ENCODE measurements at places on chromosomes 7 and 10.
A peak's percentile ranks its signal among the peaks of the same experiment; 100 is the strongest.

DNA sequence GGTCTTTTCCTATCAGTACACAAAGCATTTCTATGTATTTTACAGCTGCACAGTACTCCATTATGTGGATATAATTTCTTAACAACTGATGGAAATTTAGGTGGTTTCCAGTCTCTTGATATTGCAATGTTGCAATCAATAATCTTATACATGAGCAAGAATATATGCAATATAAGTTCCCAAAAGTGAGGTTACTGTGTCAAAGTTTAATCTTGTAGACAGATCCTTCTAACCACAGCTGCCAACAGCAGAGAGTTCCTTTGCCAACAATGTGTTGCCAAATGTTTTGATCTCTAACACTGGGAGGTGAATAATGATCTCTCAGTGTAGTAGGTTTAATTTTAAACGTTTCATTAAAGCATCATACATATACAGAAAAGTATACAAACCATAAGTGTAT is 54.5 kb downstream of the CUL2 start:
- DNase-seq: no peak

GRCh38 chr10:113068178-113068890 is 118.3 kb downstream of the TCF7L2 start:
- no peak for DNase-seq

DNA sequence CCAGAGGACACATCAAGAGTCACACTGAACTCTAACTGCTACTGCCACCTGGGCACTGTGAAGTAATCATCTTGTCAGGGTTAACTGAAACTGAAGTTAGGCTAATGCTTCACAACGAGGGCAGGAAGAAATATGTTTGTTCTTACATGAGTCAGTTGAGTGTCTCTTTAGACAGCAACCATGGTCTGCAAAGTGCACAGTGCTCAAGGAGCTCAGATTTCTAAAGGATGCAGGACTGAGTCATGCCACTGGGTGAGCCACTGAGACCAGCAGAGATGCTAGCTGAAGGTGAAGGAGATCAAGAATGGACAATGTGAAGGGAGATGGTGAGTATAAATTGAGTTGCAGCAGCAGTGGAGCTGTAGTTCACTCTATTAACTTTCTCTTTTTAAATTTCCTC is 76.0 kb upstream of the CTTNBP2 start:
- no peak for DNase-seq

- no peak for DNase-seq
These were observed 156.3 kb downstream of the POLR1F start for GRCh38 chr7:19552576-19552975.

DNA sequence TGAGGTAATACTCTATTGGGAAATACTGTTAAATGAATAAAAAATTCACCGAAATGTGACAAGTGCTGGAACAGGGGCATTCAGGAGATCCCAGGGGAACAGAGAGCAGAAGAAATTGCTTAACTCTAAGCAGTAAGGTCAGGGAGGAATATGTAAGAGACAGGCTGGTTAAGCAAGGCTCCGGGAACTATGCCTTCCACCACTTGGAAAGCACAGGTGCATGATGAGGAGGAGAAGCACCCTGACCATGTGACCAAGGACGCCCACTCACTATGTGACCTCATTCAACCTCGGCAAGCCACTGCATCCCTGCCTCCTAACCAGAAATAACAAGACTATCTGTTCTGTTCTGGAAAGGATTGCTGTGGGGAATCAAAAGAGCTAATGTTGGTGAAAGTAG is 218.4 kb downstream of the ELMO1 start:
- DNase-seq: no peak

DNA sequence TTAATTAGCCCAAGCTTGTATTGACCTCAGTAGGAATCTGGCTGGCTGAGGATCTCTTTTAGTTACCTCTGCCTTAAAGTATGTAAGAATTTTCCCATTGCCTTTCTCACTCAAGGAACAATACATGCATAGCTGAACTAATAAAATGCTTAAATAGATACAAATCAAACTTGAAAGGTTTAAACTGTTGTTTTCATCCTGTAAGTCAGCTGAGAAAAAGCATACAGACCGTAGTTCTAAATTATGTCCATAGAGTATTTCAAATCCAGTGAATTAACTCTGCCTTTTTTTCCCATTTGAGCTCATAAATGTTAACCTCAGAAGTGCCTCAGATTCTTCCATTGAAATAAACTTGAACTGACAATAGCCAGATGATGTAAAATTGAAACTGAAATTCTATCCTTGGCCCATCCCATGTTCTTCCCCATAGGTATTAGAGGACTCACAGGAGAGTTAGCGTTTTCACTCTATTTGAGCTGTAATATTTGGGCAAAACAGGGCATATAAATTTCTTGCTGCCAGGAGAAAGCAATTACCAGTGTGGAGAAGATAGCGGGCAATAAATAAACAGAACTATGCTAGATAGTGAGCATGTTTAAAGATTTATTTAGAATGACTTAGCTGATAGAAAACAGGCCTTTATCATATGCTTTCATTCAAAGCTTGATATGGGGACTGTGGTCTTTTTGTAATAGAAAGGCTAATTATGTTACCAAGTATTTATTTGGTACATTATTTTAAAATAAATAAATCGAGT is 163.7 kb downstream of the WNT2 start:
- no peak for DNase-seq

DNA sequence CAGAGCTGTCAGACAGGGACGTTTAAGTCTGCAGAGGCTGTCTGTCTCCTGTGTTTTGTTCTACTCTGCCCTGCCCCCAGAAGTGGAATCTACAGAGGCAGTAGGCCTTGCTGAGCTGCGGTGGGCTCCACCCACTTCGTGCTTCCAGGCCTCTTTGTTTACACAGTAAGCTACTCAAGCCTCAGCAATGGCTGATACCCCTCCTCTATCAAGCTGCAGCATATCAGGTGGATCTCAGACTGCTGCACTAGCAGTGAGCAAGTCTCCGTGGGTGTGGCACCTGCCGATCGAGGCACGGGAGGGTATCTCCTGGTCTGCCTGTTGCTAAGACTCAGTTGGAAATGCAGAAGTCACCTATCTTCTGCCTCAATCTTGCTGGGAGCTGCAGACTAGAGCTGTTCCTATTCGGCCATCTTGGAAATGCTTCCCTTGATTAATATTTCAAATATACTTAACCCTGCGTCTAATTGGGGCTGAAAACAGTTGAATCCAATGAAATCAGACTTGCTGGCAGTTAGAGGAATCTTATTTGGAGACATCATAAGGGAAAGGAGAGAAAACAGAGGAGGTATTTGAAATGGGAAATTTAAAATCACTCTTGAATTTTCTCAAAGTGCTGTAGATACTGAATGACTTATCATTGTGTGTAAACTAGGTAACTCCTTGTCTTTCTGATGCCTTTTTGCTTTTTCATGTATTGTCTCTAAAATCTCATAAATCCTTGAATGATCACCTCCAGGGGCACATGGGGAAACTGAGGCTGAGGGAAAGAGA is 13.8 kb upstream of the CYP3A5 start:
- peak; percentile 4 for DNase-seq

DNA sequence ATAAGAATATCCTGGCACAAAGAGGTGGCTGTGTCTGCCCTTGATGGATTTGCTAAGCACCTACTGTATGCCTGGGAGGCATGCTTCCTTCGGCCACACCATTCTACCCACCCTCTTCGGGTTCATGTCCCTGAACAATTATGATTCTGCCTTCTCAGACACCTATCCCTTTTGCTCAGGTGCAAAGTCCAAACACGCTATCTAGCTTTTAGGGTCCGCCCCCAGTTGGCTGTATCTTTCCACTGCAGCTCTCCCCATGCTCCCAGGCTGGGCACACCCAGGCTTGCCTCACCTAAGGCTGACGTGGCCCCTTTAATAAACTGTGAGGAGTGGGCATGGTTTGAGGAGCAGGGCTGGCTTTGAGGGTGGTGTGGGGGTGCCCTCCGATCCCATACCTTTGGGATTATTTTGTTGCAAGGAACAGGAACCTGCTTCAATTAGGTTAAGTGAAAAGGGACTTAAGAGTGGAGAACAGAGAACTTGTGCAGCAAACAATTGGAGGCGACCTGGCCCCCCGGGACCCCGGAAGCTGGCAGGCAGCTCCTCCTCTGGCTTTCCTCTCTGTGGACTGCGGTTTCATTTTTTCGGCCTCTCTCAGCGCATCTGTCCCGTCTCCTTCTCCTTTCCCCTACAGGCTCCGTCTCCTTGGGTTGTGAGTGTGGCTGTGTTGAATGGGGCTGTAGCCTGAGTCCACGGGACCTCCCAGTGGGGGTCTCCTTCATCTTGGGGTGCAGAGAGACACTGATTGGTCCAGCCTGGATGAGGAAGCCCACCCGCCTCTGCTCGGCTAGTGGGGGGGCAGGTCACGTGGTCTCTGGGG is 3.8 kb downstream of the CLIP2 start:
- DNase-seq: no peak

DNA sequence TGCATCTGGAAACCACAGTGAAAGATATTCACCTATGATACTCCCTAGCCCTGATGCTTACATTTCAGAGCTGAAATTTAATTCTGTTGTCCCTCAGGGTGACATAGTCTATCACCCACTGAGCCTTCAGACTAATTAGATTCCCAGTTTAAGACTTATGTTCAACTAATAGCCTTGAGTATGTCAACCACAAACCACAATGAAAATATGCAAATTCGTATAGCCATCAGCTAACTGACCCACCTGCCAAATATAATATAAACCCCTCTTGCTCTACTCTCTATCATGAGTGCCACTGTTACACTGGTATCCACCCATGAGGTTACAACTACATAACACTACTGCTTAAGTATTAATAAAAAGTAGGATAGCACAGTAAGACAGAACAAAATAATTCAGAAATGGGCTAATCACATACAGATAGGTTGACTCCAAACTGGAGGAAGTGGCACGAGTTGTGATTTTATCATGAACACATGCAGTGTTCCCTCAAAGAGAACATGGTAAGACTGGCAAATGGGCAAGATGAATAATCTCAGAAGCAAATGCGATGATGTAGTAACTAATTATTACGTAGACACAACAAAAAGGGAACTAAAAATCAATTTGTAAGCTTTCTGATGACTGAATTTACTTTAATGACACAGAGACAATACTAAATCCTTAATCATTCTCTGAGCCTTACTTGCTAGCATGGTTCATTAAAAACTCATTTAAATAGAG is 290.6 kb downstream of the PARD3 start:
- no peak for DNase-seq

DNA sequence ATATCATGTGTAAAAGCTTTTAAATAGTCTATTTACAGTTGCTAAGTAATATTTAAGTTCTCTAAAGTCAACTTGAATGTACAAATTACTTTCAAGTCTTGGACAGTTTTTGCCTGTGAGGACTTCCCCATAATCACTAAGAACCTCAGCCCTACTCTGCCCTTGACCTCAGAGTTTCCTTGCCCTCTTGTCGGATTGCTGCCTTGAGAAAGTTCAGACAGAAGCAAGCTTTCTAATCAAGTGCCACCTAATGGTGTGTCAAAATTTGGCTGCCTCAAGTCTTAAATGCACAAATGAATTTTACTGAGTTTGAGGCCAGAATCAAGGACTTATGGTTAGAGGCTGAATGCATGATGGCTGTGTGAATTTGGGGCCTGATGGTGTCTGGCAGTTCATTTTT is 88.3 kb upstream of the KAT6B start:
- DNase-seq: no peak

- no peak for DNase-seq
These were observed 292.0 kb downstream of the PHTF2 start for GRCh38 chr7:78090616-78091015.

DNA sequence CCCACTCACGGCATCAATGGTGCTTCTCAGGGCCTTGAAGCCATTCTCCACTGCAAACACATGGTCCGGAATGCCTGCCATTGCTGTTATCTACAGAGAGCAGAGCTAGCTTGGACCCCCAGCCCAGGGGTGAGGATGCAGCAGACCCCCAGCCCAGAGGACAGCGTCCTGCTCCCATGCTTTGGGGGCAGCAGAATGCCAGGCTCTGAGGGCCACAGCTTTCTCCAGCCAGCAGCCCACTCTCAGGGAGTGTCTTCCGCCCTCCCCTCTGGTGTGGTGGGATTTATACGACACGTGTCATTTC is 48.1 kb upstream of the MSMB start:
- DNase-seq: no peak

GRCh38 chr7:121563177-121563576 is 167.1 kb upstream of the FAM3C start:
- DNase-seq: no peak

GRCh38 chr7:30836991-30837390 is 65.8 kb downstream of the MINDY4 start:
- DNase-seq: no peak

GRCh38 chr10:4280461-4281189 is 495.6 kb upstream of the KLF6 start:
- DNase-seq: no peak

DNA sequence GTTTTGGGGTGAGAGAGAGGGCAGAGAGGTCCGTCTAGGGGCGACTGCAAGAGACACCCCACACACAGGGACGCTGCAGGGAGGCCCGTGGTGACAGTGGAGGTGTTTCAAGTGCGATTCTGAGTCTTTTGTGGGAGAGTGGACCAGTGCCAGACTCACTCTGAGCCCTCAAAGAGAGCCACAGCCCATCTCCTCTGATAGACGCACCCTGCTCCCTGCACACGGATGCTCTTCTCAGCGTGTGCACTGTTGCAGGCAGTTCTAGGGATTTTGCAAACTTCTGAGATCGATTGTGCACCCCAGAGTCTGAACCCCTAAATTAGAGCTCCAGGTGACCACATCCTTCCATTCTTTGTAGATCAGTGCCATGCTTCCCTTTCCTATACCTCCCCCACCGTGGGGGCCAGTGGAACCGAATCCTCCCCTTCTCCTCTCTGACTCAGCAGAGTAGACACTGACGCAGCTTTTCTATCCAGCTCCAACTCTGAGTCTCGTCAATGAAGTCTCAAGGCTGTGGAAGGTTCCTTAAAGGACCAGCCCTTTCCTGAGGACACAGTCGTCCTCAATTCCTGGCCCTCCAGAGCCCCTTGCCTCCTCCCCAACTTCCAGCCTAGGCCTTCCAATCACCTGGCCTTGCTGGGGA is 83.8 kb downstream of the TMEM130 start:
- DNase-seq: no peak

DNA sequence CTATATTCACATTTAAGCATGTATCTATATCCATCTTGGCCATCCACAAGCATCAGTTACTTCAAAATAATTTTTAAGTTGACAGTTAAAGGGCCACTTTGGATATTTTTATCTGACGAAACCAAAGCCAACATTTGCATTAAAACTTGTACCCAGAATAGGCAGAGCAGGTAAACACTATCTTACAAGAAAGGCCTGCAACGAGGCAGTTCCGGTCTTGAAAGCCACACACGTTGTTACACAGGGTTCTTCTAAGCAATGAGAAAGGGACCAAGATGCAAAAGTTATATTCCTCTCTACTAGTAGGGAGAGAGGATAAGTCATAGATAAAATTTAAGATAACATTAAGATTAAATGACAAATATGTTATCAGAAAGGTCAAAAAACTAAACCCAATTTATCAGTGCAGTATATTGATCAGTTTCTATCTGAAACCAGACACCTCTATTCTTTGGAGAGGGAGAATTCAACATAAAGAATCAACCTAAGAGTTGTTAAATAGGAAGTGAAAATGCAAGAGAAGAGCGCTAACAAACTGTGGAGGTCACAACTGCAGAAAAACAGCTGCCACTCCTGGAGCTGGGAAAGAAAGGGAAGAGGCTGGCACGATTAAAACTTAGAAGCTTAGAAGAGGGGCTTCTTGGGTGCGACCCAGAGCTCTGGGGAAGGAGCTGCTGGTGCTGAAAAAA is 701.3 kb downstream of the TNS3 start:
- DNase-seq: no peak
